NCI-H1930 (cell line): ENCODE measurements at places on chromosomes 12 and 14.

- no peak for DNase-seq
These were observed 23.9 kb downstream of the SCAF11 start for GRCh38 chr12:45966486-45966885.

- DNase-seq = no peak
These were observed 18.1 kb downstream of the EGLN3 start for GRCh38 chr14:33932576-33933345.

GRCh38 chr14:24398293-24398652 lies 530 bp upstream of the NYNRIN start:
- DNase-seq = no peak

- no peak for DNase-seq
These were observed 29.8 kb downstream of the ERG28 start for GRCh38 chr14:75630695-75631452.

DNA sequence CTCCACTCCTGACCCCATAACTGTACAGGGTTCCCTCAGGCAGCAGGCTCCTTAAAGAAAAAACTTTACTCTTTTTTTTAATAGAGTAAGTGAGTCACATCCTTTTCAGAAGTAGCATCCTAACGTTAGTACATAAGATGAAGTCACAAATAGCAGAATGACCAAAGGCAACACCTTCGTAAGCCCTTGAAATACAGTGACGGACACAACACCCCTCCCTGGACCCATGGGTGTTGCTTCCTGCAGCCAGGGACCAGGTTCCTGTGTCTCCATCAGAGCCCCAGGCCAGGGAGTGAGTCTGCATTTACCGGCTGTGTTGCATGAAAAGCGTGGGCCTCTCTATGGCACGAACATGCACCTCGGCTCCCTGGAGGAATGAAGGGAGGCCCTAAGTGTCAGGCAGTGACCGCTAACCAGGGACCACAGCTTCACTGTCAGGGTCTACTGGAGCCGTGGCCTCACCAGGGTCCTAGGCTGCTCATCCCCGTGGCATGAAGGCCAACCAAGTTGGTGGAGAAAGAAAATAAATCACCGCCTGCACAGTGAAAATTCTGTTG lies 340.0 kb upstream of the SFSWAP start:
- DNase-seq = no peak

DNA sequence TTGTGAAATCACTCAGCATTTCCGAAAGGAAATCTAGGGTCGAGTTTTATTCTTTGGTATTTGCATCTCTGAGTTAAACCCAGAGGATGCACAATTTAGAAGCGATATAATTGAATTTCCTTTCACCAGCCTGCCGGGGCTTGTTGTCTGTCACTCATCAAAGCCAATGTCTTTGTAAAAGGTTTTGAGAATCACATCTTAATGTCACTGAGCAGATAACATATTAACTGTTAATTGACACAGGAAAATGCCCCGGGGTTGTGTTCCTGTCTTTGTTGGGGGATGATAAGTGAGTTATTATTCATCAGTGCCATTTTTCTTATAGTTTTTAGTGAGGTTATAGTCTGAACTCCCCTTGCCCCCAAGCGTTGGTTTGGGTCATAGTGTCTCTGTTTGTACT lies 73.4 kb downstream of the DUSP6 start:
- no peak for DNase-seq

DNA sequence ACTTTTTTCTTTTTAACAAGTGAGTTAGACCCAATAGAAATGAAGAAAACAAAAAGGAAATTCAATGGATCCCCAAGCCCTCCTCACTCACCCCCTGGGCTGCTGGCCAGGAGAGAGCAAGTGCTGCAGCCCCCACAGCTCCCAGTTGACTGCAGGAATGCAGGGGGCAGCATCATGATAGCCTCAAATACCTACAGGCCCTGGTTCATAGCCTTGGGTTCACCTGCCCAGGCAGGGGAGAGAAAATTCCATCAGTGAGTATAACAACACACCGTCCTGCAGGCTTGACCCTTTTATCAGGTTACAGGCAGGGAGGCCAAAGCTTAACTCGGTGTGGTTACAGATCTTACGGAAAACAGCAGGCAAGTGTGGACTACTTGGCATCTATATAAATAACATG lies 76.3 kb downstream of the PHLDA1 start:
- no peak for DNase-seq
